Small intestine (tissue), 16 donors: ENCODE measurements at places on chromosomes 4 and X.

- no peak overlapping the region for H3K4me3 ChIP-seq
- no peaks in the 10 kb centered on the region for H3K27me3 ChIP-seq
- DNase-seq: no peak
- H3K27ac ChIP-seq: no peak overlapping the region
Observed at GRCh38 chr4:145785391-145786008, 105.6 kb downstream of the C4orf51 start.

DNA sequence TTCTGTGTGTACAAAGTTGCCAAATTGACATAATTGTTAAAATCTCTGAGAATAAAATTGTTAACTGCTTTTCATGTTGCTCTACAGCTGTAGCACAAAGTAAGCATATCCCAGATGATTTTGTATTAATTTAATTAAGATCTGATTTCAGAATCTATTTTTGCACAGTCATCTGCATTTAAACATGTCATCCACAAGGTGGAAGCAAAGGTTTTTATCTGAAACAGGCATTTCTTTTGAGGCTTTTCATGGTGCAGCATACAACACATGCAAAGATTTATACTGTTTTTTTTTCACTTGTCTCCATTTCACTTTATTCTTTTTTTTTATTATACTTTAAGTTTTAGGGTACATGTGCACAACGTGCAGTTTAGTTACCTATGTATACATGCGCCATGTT lies 51.2 kb downstream of the GC start:
- H3K27me3 ChIP-seq: no peaks in the 10 kb centered on the region
- H3K4me1 ChIP-seq: no peaks in the 10 kb centered on the region
- H3K4me3 ChIP-seq: no peak overlapping the region
- DNase-seq: peak; percentile 22
- no peaks in the 10 kb centered on the region for H3K36me3 ChIP-seq
- no peak overlapping the region for H3K27ac ChIP-seq

- no peak overlapping the region for H3K4me3 ChIP-seq
- no peaks in the 10 kb centered on the region for H3K4me1 ChIP-seq
- no peaks in the 10 kb centered on the region for H3K36me3 ChIP-seq
- no peaks in the 10 kb centered on the region for H3K27me3 ChIP-seq
- no peak overlapping the region for H3K27ac ChIP-seq
Observed at GRCh38 chrX:28651186-28651585, 63.9 kb downstream of the IL1RAPL1 start.

DNA sequence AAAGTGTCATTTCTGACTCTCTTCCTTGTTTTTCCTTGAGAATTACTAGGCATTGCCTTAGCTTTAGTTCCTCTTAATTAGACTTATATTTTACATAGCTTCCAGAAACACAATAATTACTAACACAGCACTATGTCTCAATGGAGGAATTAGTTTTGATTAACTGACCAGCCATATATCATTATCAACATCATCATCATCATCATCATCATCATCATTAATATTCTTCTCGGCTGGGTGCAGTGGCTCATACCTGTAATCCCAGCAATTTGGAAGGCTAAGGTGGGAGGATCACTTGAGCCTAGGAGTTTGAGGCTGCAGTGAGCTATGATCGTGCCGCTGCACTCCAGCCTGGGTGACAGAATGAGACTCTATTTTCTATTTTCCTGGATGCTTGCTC lies 2.7 kb upstream of the SLC25A5 start:
- no peak overlapping the region for H3K4me3 ChIP-seq
- no peak for DNase-seq
- no peaks in the 10 kb centered on the region for H3K36me3 ChIP-seq
- H3K27me3 ChIP-seq: no peaks in the 10 kb centered on the region
- no peak overlapping the region for H3K27ac ChIP-seq
- H3K4me1 ChIP-seq: peaks cover 16% of the 10 kb centered on the region

GRCh38 chrX:130418740-130419139 lies 17.0 kb downstream of the RBMX2 start:
- H3K27me3 ChIP-seq: no peaks in the 10 kb centered on the region
- H3K4me3 ChIP-seq: no peak overlapping the region
- no peak for DNase-seq
- no peaks in the 10 kb centered on the region for H3K4me1 ChIP-seq
- no peak overlapping the region for H3K27ac ChIP-seq
- H3K36me3 ChIP-seq: no peaks in the 10 kb centered on the region

DNA sequence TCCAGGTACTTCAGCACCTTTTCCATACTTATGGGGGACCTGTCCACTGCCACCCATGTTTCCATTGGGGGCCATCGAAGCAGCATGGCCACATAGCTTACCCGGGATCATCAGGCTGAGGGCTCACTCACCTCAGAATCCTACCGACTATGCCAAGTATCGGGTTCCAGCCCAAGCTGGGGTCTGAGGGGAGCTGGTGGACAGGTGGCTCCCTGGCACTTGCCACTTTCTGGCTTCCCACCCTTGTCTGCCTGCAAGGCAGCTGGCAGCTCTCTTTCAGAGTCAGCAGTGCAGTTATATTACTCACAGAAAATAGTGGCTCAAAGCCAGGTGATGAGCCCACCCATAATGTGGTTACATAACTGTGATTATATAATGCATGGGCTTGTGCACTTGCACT lies 1153.8 kb downstream of the STIM2 start:
- H3K4me3 ChIP-seq: no peak overlapping the region
- H3K36me3 ChIP-seq: no peaks in the 10 kb centered on the region
- no peak for DNase-seq
- no peaks in the 10 kb centered on the region for H3K27me3 ChIP-seq

DNA sequence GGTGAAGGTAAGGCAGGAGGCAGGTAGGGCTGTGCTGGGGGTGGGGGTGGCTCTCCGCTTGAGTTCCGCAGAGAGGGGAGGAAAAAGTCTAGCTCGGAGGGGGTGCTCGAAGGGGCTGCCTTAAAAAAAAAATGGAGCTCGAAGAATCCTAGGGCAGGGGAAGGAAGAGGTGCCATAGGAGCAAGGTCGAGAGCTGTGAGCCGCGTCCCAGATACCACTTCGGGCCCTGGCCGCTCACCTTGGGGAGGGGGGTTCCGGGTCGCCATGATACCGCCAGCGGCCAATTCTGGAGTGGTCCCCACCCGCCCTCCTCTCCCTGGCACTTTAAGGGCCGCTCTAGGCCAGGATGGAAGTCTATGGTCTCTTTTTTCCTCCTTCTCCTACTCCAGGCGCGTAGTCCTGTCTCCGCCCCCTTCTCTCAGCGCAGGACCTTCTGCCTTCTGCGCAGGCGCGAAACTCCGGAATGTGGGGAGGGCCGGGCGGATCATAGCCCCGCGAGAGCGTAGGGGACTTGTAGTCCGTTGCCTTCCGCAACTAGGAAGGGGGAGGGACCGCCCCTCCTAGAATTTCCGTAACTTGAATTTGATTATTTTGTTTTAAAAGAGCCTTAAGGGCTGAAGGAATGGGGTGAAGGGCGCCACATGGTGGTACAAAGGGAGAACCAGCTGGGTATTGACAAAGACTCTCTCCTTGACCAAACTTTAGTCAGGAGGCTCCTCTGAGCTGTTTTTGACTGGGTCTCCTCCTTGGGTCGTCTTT lies at the start of gene FUNDC1:
Gene FUNDC1, minus strand, starts transcription at position 293 of the 759 bp plus-strand sequence. Its CDS starts 27 bp downstream, at position 266.
- H3K36me3 ChIP-seq: no peaks in the 10 kb centered on the region
- DNase-seq: peak; percentile 94
- peak within 1 kb of the TSS; percentile 57 for H3K4me3 ChIP-seq
- H3K4me1 ChIP-seq: no peaks in the 10 kb centered on the region
- no peaks in the 10 kb centered on the region for H3K27me3 ChIP-seq

GRCh38 chr4:138177278-138177968 lies 64.7 kb downstream of the SLC7A11 start:
- H3K27ac ChIP-seq: no peak overlapping the region
- no peaks in the 10 kb centered on the region for H3K27me3 ChIP-seq
- no peak overlapping the region for H3K4me3 ChIP-seq
- H3K36me3 ChIP-seq: no peaks in the 10 kb centered on the region
- DNase-seq: no peak

- H3K27ac ChIP-seq: no peak overlapping the region
- peaks cover 3% of the 10 kb centered on the region for H3K4me1 ChIP-seq
- no peak for DNase-seq
Observed at GRCh38 chr4:139833151-139833910, 167.7 kb downstream of the MGST2 start.

GRCh38 chrX:154545673-154546274 lies 872 bp downstream of the G6PD start:
- no peaks in the 10 kb centered on the region for H3K4me1 ChIP-seq
- DNase-seq: no peak
- no peak overlapping the region for H3K27ac ChIP-seq
- peaks cover 20% of the 10 kb centered on the region for H3K36me3 ChIP-seq

DNA sequence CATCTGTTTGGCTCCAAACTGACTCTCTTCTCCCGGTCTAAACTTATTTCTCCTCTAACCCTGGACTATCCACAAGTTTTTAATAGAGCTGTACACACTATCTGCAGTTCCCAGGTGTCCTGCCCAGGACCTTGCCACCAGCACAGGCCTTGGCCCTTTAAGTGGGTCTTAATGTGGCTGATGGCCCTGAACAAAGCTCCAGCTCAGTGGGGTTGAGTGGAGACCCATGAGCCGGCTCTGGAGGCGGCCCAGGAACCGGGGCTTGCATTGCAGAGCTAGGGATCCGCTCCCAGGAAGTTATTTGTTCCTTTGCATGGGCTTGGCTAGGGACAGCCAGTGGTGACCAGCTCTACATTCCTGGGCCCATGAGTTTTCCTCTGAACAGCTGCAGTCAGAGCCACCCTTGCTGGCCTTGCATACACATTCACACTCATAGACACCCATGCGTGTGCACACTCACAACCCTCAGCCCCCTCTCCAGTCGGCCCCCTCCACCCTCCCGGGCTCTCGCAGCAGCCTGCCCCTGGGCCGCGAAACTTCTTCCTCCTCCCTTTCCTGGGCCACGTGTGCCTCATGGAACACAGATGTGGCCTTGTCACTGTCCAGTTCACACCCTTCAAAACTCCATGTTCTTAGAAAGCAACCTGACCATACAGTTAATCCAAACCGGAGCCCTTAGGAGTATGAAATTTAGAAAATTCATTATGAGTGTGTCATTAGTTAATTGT lies 58.2 kb downstream of the GPR143 start:
- no peaks in the 10 kb centered on the region for H3K4me1 ChIP-seq
- H3K4me3 ChIP-seq: no peak overlapping the region
- no peak for DNase-seq
- H3K36me3 ChIP-seq: no peaks in the 10 kb centered on the region
- H3K27ac ChIP-seq: no peak overlapping the region

DNA sequence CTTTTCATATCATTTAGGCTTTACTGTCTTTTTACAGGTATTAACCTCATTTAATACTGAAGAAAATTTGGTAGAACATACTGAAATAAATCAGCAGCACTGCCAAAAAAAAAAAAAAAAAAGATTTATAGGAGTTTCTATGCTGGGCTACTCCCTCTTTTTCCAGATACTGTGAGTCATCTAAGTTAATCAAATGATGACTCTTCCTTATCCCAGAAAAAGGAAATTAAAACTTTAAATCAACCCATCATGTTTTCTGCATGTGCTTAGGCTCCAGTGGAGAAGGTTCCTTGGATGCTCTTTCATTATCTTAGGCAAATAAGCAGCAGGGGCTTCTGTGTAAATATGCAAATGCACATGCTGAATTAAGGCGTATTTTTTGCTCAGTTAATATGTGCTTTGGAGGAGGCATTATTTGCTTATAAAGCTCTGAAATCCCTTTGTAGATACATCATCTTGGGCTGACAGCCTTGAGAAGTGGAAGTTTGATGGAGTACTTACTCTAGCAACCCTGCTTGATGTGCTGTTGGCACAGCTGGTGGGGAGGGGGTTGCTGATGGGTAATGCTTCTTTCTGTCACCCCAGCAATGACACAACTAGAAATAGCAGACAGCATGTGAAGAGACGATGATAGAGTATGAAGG lies 136.1 kb downstream of the C4orf33 start:
- H3K27ac ChIP-seq: no peak overlapping the region
- no peak for DNase-seq
- H3K36me3 ChIP-seq: no peaks in the 10 kb centered on the region
- no peaks in the 10 kb centered on the region for H3K4me1 ChIP-seq
- H3K4me3 ChIP-seq: no peak overlapping the region
- H3K27me3 ChIP-seq: no peaks in the 10 kb centered on the region

DNA sequence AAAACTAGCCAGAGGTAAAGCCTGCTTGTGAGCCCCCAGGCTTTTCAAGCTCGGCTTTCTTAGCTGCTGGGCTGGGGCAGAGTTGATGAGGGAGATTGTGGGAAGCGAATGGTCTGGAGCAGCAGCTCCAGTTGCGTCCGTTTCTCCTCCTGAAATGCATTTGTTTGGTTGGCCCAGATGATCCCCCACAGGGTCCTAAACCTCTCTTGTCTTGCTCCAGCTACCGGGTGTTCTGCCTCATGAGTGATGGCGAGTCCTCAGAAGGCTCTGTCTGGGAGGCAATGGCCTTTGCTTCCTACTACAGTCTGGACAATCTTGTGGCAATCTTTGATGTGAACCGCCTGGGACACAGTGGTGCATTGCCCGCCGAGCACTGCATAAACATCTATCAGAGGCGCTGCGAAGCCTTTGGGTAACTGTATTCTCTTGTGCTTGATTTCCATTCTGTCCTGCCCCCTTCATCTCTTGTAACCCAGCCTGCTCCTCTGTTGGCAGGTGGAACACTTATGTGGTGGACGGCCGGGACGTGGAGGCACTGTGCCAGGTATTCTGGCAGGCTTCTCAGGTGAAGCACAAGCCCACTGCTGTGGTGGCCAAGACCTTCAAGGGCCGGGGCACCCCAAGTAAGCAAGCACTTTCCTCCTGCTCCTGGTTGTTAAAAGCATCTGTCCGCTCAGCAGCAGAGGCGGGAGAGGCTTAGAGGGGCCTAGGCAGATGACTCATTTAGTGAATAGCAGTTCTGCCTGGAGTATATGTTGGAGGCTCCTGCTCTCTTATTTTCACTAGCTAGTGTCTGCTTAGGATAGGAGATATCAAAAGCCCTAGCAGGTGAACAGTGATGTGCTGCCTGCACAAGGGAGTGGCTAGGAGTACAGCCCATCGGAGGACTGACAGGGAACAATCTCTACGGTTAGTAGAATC lies 15.3 kb downstream of the TKTL1 start:
- H3K4me1 ChIP-seq: no peaks in the 10 kb centered on the region
- no peaks in the 10 kb centered on the region for H3K36me3 ChIP-seq
- no peak for DNase-seq
- H3K27ac ChIP-seq: no peak overlapping the region
- no peaks in the 10 kb centered on the region for H3K27me3 ChIP-seq

DNA sequence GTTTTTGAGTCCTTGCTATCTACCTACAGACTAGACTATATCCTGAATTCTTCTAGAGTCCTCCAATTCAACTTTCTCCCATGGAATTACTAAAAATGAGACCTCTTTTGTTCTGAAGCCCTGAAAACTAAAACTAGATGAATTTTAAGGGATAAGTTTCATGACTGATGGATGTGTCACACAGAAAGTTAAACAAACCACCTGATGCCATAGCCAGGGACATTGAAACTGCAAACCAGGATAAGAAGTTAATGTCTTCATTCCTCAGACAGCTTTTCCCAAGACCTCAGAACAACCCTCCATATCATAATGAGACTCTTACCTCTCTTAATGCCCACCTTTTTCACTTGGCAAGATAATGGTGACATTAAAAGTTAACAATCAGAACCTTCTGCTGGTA lies 81.5 kb upstream of the PTPN13 start:
- no peaks in the 10 kb centered on the region for H3K36me3 ChIP-seq
- DNase-seq: no peak
- no peak overlapping the region for H3K4me3 ChIP-seq
